Stimulated activated CD8-positive, alpha-beta memory T cell treated with anti-CD3 and anti-CD28 coated beads, Interleukin-15, amount 100 ng/mL, for 4 hours (primary cell): ENCODE measurements at places on chromosomes 3 and 15.

- DNase-seq: no peak
These were observed 233.5 kb upstream of the ST8SIA2 start for GRCh38 chr15:92159906-92160841.

DNA sequence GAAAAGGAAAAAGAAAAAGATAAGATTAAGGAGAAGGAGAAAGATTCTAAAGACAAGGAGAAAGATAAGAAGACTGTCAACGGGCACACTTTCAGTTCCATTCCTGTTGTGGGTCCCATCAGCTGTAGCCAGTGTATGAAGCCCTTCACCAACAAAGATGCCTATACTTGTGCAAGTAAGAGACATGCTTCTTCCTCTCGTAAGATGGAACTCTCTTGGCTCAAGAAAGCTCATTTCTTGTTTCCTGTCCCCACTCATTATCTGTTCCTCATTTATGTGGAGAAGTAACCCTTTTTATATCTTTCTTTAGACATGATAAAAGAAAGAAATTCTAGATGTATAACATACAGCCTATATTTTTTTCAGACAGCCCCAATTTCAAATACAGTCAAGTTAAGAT, 101.4 kb downstream of the KLHL25 start:
- DNase-seq: no peak

- no peak for DNase-seq
These were observed 7.5 kb upstream of the HAPLN3 start for GRCh38 chr15:88902846-88903245.

- no peak for DNase-seq
These were observed 387 bp upstream of the PAQR5 start for GRCh38 chr15:69298354-69298696.

GRCh38 chr15:87567406-87568030, 689.0 kb downstream of the NTRK3 start:
- no peak for DNase-seq

- no peak for DNase-seq
These were observed 291.2 kb downstream of the NTRK3 start for GRCh38 chr15:87965304-87965703.

- DNase-seq: no peak
These were observed 13.3 kb downstream of the XRN1 start for GRCh38 chr3:142434503-142434902.

GRCh38 chr3:115284980-115285379, 137.9 kb upstream of the ZBTB20 start:
- DNase-seq: no peak

DNA sequence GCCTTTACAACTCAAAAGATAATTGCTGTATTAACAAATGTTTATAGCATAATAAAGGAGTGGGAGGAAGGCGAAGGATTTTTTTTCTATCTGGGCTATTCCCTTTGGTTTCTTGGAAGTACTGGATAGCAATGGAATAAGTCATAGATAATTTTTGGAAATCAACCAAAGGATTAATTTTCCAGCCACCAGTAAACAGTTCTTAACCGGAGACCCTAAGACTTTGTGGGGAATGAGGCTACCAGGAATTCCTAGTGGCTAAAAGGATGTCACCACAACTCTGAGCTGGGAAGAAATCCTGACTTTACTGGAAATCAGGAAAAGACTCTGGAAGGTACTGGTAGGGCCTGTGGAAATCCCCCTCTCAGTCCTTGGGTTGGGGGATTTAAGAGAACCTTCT, 138.4 kb upstream of the RARB start:
- DNase-seq: no peak

DNA sequence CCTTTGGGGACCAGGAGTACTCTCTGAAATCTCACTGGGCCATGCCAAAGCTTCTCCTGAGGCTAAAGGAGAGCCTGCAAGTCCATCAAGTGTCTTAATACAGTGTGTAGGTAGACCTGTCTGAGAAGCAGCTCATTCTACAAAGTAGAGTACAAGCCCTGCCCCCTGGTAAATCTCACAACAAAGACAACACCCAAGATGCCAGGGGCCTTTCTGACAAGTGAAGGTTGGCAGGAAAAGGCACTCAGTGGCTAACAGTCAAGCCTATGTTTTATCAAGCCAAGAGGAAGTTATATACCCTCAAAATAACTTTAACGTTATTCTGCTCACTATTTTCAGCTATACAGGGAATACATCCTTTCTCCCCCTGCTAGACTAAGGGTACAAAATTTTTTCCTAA, 58.3 kb downstream of the NMNAT3 start:
- no peak for DNase-seq

DNA sequence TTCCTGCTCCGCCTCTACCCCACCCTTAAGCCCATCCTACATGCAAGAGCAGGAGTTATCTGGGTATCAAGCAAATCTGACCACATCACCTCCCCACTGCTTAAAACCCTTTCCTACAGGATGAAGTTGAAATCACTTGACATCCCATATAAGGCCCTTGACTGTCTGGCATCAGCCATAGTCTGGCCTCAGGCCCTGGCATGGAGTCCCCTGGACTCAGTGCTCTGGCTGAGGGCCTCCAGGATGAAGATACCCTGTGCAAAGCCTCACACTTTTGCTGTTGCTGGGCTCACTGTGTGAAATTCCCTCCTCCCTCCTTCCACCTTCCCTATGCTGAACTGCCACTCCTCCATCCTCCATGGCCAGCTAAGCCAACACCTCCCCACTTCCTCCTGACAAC, 65.2 kb upstream of the GLCE start:
- no peak for DNase-seq

DNA sequence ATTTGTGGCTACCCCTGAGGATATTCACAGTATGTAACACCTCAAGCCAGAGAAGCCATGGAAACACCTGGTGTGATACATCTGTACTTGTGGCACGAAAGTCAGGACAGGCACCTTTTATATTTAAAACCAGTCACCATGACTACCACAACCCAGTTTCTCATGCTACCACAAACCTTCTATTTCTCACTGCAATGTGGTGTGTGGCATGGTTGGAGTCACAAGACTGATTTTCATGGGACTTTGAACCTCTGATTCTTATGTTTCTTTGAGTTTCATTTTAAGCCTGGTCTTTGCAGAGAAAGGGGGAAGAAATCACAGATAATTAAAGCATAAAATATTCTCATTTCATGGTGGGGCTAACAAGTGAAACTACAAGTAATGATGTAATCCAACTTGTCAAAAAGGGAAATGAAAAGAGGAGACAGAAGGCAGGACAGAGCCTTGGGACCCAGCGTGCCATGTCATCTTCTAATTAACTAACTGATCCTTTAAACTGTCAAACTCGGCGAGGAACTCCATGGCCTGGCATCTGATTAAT, 175.9 kb downstream of the PDZRN3 start:
- DNase-seq: no peak

- DNase-seq: no peak
These were observed 140.2 kb downstream of the GBE1 start for GRCh38 chr3:81621277-81621676.

- no peak for DNase-seq
These were observed 218.1 kb upstream of the SATB1 start for GRCh38 chr3:18643281-18643680.

- DNase-seq: no peak
These were observed 137.2 kb downstream of the IMPG2 start for GRCh38 chr3:101183151-101183550.

DNA sequence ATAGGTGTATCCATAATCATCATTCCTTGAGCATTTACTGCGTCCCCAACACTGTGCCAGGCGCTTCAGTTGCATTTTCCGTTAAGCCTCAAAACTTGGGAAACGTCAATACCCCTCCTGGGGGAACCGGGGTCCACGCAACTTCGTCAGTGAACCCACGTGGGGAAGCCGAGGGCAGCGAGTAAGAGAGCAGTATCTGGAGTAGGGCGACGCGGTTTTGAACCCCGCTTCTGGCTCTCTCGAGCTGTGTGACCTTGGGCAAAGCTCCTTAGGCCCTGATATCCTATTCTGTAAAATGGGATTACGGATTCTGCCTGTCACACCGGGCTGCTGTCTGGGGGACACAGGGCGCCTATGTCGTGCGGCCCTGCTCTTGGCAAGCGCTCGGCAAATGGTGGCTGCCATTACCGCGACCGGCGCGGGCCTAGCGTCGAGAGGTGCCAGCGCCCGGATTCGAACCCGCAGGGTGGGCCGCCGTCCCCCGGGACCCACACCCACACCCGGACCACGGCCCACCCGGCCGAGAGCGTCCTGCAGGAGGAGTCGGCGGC, 590 bp downstream of the POLG start:
- no peak for DNase-seq

- peak; percentile 30 for DNase-seq
These were observed 557 bp downstream of the DENND4A start for GRCh38 chr15:65791335-65792137.
